Endodermal cell (in vitro differentiated cells): ENCODE measurements at places on chromosomes 4 and X.

DNA sequence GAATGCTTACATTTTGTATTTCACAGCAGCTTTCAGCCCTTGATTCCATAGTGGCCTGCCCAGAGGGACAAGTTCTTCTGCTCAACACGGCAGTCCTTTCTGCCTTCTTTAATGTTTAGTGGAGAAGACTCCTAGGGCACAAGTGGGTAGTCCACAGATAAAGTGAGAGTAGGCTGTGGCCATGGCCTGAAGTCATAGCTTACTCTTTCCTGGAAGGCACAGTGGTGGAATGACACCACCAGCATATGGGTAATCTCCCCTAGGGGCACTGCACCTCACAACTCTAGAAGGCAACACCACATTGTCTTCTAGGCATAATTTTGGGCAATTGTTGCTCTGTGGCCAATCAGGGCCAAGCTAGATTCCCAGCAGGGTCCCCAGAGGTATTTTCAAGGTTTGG, 155.4 kb upstream of the MAMLD1 start:
- no peak for DNase-seq

GRCh38 chr4:67886281-67886680, 2.5 kb upstream of the TMPRSS11D start:
- no peak for DNase-seq

- DNase-seq: no peak
These were observed 36.9 kb upstream of the TENM3 start for GRCh38 chr4:182206266-182206665.

- DNase-seq: no peak
These were observed 8.4 kb downstream of the GRSF1 start for GRCh38 chr4:70831293-70831692.

GRCh38 chr4:99323756-99324155, 2.6 kb upstream of the ADH1B start:
- DNase-seq: no peak

DNA sequence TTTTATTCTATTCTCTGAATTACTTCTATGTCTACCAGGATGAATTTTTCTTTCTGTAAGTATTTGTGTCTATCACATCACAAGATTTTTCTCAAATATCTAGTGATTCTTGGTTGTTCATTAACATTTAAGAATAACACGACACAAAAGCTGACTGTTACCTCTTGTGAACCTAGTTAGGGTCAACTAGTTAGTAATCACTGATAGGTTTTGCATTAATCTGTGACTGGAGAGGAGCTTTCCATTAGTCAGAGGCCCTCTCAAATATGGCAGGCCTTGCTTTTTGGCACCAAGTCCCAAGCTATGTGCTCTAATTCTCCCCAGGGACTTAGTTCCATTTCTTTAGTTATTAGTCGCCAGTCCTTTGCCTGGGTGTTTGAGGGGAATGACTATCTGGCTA, 259.2 kb downstream of the CFAP299 start:
- no peak for DNase-seq

DNA sequence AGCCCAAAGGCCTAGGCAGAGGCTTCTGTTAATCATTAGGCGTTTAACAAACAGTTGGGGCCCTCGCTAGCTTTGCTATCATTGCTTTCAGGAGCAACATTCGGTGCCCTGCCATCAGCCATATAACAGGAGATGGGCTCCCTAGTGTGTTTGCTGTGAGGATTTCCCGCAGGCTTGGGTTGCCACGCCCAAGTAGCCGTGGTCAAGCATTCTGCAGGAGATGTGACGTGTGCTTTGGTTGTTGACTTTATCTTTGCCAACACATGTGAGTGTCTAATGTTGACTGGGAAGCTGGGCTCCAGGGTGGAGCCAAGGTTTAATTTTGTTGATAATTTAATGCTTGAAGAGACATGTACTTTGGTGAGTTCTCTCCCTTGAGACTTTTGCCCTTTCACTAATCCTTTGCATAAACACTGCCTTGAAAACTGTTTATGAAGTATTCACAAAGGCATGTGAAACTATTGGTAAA, 184.6 kb upstream of the KIT start:
- no peak for DNase-seq

- no peak for DNase-seq
These were observed 508.8 kb downstream of the C4orf33 start for GRCh38 chr4:129604632-129605255.

DNA sequence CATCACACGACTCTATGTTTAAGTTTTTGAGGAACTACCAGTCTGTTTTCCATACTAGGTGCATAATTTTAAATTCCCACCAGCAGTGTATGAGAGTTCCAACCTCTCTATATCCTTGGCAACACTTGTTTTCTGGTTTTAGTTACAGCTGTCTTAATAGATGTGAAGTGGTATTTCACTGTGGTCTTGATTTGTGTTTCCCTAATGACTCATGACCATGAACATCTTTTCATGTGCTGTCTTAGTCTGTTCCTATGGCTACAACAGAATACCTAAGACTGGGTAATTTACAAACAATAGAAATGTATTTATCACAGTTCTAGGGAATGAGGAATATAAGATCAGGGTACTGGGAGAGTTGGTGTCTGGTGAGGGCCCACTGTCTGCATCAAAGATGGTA, 51.5 kb upstream of the GPR78 start:
- no peak for DNase-seq

DNA sequence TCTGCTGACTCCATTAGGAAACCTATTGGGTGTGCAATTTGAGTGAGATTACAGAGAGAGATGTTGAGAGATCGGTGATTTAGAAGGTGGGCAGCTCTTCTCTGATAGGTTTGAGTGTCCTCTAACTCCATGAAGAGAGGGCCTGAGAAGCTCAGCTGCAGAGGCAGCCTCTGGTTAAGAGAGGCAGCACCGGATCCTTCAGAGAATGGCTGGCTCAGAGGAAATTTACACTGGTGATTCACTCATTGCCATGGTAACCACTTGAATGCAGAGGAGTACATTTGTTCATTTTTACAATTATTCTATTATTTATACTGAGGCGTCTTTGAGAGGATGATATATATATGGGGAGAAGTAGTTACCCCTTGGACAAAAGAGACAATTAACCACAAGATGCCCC, 171.7 kb downstream of the PDGFRA start:
- DNase-seq: no peak

GRCh38 chrX:15816886-15817285, 26.6 kb downstream of the ZRSR2 start:
- DNase-seq: peak; percentile 50

DNA sequence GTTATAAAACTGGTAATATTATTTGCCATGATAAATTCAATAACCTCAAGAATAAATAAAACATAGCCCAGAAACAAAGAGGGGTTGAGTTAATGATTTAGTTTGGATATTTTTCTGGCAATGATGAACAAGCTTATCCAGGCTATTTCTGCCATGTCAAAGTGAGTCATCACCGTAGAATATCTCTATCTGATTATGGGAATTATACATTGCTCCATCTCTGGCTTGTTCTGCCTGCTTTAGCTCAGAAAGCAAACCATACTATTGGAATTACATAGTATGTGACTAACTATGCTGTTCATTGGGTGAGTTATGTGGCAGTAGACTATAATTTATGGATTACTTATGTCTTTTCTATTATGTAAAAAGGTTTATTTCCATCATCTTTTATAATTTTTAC, 680.1 kb upstream of the AADAT start:
- no peak for DNase-seq

- no peak for DNase-seq
These were observed 25.3 kb downstream of the HOPX start for GRCh38 chr4:56655627-56656345.

DNA sequence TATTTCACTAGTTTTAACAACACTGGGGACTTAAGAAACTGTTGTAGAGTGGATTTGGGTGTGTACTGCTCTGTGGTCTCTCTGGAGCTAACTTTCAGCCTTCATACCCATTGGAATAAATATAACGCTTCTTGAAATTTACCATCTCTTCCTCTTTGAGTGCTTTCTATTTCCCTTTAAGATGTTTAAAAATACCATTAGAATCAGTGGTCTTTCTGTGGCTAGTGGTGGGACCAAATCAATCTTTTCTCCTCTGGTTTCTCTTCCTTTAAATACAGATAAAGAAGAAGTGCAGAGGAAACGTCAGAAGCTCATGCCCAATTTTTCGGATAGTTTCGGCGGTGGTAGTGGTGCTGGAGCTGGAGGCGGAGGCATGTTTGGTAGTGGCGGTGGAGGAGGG, 92.0 kb downstream of the NFKB1 start:
- no peak for DNase-seq

- DNase-seq: no peak
These were observed 13.2 kb downstream of the GALNT7 start for GRCh38 chr4:173181848-173182247.

- no peak for DNase-seq
These were observed 23.3 kb upstream of the MGST2 start for GRCh38 chr4:139642364-139642763.

DNA sequence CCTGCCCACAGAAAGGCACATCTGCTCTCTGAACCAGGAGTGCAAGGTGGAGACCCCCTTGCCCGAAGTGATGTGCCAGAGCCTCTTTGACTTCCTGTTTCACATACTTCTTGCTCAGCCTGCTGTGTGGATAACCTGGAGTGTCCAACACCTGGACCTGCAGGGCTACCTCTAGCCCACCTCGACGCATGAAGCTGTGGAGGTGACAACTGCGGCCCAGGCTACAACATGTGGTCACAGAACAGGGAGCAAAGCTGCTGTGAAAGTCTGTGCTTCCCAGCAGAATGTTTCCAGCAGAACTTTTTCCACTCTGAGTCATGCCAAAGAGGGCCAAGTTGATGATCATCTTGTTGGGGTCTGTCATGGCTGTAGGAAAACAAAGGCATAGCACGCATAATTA, 1.5 kb downstream of the GIMD1 start:
- DNase-seq: no peak

- peak; percentile 46 for DNase-seq
These were observed 108.6 kb upstream of the NDST4 start for GRCh38 chr4:115222061-115222460.
